ENCODE measurements at places on chromosomes 16 and 17.

DNA sequence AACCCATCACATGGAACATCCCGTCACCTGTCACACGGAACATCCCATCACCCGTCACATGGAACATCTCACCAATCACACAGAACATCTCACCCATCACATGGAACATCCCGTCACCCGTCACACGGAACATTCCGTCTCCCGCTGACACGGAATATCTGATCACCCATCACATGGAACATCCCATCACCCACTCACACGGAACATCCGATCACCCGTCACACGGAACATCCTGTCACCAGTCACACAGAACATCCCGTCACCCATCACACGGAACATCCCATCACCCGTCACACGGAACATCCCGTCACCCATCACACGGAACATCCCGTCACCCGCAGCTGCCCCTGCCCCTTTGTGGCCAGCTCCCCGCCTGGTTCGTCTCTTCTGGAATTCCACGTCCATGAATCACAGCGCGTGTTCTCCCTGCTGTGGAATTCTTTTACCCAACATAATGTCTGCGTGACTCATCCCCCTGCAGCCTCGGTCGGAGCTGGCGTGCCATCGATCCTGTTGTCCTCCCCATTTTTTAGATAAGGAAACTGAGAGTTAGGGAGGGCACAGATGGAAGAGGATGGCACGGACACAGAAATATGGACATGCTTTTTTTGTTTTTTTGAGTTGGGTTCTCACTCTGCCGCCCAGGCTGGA lies 5.6 kb downstream of the CPNE7 start:
- no peak for DNase-seq

DNA sequence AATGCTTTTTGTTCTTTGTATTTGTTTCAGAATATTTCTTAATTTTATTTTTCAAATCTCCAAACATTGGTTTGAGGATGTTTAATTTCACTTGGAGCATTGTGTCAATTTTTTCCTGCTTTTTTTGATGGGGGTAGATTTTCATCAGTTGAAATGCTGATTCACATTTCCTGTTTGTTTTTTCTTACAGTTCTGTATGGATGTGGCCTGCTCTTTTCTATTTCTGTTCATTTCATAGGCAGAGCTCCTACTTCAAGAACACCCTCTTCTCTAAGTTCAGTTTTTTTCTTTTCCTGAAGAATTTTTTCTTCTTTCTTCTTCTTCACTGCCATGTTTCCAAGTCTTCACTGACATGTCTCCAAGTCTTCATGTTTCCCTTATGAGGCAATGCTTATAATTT lies 8.8 kb downstream of the MBTD1 start:
- no peak for DNase-seq

DNA sequence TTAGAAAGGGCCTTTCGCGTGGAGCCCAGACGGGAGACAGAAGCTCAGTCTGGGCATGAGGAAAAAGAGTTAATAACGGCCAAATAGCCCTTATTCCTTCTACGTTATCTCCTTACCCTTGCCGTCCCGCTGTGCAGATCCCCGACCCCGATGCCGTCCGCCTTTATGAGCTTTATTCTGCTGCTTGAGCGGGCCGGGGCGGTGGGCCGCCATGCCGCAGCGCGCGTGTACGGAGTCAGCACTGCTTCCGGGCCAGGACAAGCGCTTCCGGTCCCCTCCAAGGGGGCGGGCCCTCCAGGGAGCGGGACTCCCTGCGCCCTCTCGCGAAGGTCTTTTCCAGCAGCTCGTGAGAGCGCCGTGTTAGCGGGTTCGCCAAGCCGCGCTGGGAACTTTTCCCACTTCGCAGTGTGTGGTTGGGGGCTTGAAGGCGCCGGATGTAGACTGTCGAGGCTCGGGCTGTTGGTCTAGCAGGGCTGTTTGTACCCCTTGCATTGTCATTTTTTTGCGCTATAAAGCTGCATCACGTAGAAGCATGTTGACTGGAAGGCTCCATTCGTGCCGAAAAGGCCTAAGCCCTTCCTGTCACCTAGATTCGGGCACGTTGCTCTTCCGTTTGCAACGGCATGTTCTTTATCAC lies at the start of gene TSR1:
TSR1 (minus strand) TSS at position 243 of the 637 bp plus-strand sequence; CDS start at position 213, 30 bp downstream.
- DNase-seq: peak; percentile 91

GRCh38 chr17:44523672-44523972 lies 20.4 kb upstream of the GPATCH8 start:
- no peak for DNase-seq

DNA sequence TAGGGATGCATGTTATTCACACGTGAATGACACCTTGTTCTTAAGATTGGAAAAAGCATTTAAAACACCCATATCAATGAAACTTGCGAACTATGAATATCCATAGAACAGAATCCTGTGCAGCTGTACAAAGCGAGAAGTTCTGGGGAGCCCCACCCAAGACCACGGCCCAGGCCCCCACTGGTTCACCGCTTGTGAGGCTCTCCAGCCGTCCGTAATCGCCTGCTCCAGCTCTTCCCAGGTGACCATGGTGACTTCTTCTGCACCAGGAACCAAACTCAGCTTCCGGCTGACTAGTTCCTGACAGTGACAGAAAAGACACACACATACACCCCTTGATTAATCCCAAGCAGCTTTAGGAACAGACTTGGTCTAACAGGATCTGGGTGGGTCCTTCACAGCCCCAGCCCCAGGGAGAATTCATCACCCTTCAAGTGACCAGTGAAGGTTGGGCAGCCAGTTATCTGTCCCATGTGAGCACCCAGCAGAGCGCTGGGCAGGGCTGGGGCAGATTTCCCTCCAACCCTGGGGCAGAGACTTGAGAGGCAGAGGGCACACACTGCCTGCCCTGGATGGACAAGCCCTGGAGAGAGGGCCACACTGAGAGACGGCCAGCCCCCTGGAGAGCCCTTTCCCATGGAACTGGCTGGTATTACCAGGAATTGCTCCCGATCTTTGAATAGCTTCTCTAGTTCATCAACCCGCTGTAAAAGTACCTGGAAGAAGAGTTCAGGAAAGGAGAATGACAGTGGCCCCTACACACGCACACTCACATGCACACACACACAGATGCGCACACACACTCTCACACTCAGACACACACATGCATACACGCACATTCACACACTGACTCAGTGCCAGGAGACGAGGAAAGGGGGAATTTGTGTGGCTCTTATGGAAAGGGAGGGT lies 3.6 kb downstream of the QRICH2 start:
- no peak for DNase-seq

- no peak for DNase-seq
Observed at GRCh38 chr17:28112181-28112580, 69.7 kb downstream of the NLK start.

- DNase-seq: no peak
Observed at GRCh38 chr16:82650804-82651203, 24.0 kb downstream of the CDH13 start.

DNA sequence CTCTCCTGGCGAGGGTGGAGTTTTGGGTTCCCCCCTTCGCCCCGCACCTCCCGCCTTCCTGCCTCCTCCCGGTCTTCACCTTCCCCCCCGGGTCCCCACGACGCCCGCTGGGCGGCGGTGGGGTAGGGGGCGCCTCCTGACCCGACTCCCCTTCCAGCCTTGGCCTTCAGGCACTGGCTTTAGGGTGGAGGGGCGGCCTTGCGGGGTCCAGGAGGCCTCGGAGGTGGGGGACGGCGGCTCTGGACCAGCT lies 2.4 kb downstream of the SLC16A3 start:
- DNase-seq: no peak

DNA sequence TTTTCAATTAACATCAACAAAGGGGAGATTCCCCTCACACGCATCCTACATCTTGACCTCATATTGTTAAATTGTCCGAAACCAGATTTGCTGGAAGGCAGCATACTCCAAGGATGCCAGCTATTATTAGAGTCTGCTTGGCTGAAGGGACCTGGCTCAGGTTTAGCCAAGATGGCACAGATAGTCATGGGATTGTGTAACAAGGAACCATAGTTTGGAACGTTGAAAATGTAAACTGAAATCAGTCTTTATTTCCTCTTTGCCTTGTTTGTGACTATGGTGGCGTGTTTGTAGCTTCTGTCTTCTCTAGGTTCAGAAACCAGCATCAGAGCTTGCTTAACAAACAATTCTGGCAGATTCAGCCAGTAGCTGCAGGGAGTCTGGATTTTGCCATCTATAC lies 5.9 kb downstream of the ARSG start:
- no peak for DNase-seq

GRCh38 chr17:80999536-81000333 lies 8.1 kb downstream of the CHMP6 start:
- no peak for DNase-seq

- DNase-seq: no peak
Observed at GRCh38 chr17:60641126-60641525, 36.5 kb upstream of the BCAS3 start.

All from pancreas (tissue), 10 donors.